Spleen (tissue), 13 donors: ENCODE measurements at places on chromosomes 4 and X.

DNA sequence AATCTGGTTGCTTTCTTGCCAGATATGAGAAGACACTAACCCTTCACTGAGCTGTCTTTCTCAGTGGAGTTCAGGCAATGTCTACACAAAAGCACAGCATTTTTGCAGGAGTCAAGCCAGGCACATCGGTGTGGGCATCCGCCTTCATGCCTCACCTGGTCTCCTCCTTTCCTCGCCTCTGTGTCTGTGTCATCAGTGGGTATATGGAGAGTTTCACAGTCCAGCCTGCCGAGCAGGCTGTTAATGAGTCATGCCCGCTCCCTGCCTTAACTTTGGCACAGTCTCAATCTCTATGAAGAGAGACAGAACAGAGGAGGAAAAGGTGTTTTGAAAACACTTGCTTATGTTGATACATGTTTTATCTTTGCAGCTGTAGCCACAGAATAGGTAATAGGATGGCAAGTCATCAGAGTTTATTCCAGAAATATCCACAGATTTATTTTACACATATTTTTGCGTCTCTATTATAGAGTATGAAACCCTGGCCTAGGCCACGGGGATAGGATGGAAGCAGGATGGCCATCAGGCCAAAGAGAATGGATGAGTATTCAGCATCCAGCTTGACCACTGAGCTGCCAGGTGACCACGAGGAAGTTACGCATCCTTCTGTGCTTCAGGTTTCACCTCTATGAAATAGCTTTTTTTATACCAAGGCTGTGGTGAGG is 32.8 kb upstream of the MAML3 start:
- no peak for DNase-seq

DNA sequence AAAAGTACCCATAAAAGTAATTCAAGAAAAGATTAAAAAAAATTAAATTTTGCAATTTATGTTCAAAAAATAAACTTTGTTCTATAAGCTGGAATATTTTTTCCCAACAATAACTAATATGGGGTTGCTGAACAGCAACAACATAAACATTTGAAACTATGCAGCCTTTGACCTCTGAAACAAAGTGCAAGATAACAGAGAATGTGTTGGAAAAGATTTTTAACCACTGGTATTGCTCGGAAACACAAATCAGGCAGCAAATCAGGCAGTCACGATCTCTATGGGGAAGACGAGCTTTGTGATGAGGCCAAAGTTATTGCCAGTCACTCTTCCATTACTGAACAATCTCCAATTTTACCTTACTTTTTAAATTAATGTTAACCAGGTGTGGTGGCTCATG is 332.1 kb downstream of the PABPC4L start:
- no peak for DNase-seq

DNA sequence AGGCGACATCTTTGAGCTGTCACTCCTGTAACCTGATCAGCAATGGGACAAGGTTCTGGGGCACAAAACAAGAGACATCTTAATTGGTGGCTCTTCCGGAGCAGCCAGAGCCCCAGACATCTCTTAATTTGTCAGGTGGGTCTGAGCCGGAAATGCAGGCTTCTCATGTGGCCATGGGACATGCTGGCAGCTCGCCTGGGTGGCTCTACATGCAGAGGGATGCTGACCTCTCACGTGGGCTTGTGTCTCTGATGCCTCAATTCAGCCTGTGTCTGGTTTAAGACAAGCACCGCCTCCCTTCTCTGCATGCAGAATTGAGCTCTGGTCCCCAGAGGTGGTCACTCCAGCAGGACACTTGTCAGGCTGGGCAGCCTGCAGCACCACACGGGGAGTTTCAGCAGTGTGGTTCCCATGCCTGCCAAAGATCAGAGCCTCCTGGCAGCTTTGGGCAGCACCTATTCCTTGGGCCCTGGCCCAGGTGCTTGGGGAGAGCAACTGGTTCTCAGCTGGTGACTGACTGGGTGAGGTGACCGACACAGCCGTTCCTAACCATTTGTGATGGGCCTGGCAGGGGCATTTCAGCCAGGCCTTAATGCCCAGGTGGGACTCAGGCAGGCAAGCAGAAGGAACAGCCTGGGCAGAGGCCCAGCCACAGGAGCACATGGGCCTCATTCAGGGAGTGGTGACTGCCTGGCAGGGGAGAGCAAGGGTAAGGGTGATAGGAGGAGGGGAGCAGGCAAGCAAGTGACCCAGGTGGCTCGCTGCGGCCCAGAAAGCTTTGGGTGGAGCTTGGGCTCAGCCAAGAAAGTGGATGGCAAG is 53.4 kb downstream of the HMX1 start:
- DNase-seq = peak; percentile 57

DNA sequence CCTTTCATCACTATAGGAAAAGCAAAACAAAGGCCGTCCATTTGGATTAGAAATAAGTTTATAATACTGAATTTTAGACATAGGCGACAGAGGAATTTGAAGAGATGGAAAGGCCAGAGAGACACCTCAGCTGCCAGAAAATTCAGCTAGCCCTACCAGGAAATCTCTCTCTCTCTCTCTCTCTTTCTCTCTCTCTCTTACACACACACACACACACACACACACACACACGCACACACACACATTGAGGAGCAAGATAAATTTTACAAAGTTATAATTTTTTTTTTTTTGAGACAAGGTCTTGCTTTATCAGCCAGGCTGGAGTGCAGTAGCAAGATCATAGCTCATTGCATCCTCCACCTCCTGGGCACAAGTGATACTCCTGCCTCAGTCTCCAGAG is 1.4 kb downstream of the XK start:
- DNase-seq = no peak

GRCh38 chr4:2878346-2878745 is 34.7 kb downstream of the ADD1 start:
- DNase-seq = no peak
